NCI-H460 (cell line): ENCODE measurements at places on chromosomes 5 and 9. TPM values are rescaled to one million over a fixed set of nuclear protein-coding genes. Genes with fewer than 3 reads are reported as not detected.
A peak's percentile ranks its signal among the peaks of the same experiment; 100 is the strongest.

DNA sequence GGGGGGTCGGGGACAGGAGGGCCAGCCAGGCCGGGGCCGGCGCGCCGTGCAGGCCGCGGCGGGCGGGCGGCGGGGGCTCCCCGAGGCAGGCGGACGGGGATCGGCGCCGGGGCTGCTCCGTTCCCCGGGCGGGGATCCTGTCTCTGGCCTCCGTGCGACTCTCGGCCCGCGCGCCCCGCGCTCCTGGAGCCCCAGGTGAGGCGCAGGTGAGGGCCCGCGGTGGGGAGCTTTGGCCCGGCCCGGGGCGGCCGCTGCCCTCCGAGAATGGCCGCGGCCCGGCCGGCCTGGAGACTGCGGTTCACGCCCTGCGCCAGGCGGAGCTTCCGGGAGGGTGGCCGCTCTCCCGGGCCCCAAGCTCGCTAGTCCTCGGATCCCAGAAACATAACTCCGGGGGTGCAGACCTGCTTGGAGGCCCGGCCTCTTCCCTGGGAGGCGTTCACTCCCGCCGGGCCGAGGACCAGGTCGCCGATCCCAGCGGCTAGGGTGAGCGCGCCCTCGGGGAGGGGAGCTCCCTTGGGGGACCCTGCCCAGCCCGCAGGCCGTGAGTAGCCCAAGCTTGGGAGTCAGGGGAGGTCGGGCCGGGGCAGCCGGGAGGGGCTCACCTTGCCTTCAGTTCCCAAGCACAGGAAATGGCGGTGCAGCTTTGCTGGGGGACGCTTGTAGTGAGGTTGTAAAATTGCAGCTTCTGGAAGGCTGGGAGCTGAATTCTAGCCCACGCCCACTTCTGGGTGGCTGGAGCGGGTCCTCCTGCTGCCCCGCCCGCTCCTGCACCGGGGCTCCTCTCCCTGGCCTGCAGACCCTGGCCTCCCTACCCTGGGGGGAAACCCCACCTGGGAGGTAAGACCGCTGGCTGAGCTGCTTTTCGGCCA lies 723 bp downstream of the PPP1R26 start:
- DNase-seq = no peak

- peak; percentile 37 for DNase-seq
Measured at GRCh38 chr5:6576861-6577501, 55.9 kb downstream of the NSUN2 start.

DNA sequence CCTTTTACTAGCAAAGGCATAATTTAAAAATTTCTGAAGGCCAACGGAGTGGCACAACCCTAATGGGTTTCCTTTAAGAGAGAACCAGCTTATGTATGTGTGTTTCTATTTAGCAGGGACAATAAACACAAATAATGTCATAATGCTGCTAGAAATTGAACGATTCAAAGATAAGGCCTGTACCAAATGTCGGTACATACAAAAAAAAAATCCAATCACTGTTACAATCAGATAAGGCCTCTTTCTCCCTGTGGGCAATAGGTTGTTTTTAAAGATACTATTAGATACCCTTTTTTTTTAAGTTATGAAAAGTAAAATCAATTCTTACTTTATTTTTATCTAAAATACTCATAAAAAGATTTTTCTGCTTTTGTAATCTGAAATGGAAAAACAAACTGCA lies 821.0 kb downstream of the PRELID2 start:
- no peak for DNase-seq

The MTMR12 gene
- total RNA-seq = 20.3 and 21.6 TPM in 2 replicates

The ENHO gene
- total RNA-seq = not detected in 2 replicates

DNA sequence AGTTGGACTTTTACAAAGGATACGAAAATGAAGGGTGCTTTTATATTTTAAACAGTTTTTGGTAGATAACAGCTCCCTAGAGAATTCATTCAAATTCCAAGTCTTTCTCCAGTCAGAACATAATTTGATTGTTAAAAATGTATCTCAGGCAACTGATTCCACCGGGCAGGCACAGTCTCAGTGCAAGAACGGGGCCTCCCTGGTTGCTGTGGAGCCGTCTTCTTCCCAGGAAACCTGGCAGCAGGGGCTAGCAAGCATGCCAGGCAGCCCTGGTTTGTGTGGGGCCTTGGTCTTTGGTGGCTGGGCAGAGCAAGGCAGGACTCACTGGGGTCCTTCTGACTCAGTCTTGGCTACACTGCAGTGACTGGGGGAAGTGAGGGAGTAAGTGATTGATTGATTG lies 143.5 kb downstream of the NXNL2 start:
- DNase-seq = no peak

The WWC1 gene
- 19.0 and 21.0 TPM in 2 replicates for total RNA-seq

GRCh38 chr9:121285835-121286687 lies 18.1 kb downstream of the GSN start:
- DNase-seq = peak; percentile 38

GRCh38 chr5:9789777-9790176 lies 159.6 kb upstream of the TAS2R1 start:
- DNase-seq = no peak

DNA sequence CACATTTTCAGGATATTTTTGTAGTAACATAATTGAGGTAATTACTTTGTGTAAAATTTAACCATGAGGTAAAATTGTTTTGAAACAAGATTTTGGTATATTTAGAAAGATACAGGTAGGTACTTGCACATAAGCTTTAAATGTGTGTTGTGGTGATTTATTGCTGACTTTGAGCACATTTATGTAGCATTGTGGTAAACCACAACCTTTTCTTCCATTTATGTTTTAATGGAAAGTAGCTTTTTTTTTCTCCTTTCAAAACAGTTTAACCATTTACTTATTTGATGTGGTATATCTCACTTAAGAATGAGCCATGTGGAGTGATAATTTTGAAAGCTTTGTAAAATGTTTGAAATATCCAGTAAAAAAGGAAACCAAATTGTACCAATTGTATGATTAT lies 35.6 kb downstream of the FCHO2 start:
- no peak for DNase-seq

The SH3RF2 gene
- 8.4 and 10.6 TPM in 2 replicates for total RNA-seq

- DNase-seq = no peak
Measured at GRCh38 chr9:13750061-13750460, 470.6 kb upstream of the MPDZ start.

- no peak for DNase-seq
Measured at GRCh38 chr5:142836048-142836447, 65.9 kb downstream of the ARHGAP26 start.

The ADAMTS2 gene
- total RNA-seq = not detected in 2 replicates

DNA sequence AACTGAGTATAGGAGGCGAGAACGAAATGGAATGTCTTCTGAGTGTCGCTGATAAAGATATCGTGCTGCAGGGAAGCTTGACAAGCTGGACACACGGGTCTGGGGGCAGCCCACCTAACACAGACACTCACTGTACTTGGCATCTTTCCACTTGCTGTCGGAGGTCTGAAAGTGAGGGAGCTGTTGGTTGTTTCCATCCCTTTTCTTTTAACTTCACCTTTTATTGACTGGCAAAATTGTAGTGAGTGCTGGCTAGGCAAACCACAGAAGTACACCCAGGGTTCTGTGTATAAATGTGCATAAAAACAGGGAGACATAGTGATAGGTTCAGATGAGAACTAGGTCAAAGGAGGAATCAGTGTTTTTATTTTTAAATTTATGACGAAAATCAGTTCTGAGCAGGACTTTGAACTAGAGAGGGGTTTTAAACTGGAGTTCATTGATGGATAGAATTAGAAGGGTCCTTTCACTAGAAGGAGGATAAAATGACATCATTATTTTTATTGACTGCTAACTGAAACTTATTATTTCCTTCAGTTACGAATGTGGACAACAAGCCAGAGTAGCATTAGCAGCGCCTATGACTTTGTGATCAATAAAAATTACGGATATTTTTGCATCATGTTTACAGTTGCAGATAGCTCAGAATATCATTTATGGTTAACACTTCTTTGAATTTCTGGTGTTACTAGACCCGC lies 817 bp downstream of the GAPVD1 start:
- no peak for DNase-seq

DNA sequence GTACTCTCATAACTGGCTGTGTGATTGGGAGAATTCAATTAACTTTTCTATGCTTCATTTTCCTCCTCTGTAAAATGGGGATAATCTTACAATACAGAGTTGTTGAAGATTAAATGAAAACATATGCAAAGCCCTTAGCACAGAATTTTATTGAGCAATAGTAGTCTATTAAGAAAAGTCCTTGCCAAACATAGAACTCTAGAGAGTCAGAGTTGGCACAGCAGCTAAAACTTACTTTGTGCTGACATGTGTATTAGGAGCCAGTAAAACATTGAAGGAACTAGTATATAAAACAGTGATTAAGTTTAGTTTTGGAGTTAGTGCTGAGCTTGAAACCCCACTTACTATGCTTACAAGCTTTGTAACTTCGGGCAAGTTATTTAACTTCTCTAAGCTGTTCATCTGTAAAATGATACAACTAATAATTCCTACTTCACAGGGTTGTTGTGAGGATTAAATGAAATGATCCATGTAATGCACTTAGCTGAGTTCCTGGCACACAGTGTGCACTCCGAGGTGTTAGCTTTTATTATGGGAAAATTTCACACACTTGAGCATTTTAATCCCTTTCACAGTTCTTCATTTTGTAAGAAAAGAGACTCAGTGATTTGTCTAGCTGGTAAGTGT lies 20.0 kb upstream of the GRIN3A start:
- DNase-seq = no peak

- DNase-seq = peak; percentile 86
Measured at GRCh38 chr9:90433398-90433941, 209.2 kb downstream of the DIRAS2 start.

- no peak for DNase-seq
Measured at GRCh38 chr5:90477073-90477472, 2.4 kb downstream of the POLR3G start.

The ACSL6 gene
- total RNA-seq = 0.03 and 0.05 TPM in 2 replicates

DNA sequence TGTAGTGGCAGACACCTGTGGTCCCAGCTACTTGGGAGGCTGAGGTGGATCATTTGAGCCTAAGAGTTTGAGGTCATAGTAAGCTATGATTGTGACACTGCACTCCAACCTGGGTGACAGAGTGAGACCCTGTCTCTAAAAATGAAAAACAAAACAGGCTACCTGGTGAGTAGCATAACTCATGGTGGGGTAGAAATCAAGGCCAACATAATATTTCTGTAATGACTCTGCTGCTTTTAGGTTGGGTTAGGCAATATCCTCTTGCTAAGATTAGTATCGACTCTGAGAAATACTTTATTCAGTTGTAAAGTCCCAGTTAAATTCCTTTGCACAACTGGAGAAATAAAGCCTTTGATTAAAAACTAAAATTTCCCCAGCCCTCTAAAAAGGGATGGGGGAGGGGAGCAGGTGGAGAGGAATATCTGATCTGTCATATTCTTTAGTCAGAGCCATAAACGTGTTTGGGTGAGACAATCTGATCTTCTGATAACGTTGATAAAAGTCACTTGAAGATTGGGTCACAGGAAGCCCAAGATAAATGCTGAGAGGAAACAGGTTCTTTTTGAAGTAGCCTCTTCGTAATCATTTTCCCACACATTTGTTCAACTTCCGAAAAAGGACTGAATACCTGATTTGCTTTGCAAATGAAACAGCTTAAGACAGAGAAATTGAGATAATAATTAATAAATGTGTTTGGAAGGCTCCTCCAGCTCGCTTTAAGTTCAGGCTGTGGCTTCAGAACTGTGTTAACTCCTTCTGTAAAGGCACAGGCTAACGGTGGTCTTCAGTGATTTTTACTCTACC lies 14.9 kb downstream of the IL4 start:
- no peak for DNase-seq

The KCNN2 gene
- total RNA-seq = 0.23 TPM in 1 of 2 replicates, not detected in the other

DNA sequence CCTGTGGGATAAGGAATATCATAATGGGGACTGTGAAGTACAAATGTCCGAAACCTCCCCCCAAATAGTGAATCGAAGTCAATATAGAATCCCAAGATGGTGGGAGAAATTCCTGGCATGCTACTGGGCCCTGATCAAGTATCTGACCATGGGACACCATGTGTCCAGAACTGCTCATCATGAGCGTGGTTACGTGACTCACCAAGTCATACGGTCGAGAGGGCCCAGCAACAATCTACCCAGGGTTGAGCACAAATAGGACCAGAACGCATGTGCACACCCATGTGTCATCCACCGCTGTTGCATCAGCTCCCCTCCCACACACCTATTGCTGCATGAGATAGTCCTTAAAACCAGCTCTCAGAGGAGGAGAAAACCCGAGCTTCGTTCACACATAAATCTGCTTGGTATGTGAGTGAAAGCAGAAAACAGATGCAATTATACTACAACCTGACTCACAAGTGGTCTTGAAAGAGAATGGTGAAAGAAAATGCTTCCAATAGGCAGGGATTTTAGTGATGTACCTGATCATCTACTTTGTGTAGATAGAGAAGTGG lies 353.2 kb downstream of the CWC27 start:
- DNase-seq = no peak

The LHX2 gene
- 4.6 and 5.5 TPM in 2 replicates for total RNA-seq

DNA sequence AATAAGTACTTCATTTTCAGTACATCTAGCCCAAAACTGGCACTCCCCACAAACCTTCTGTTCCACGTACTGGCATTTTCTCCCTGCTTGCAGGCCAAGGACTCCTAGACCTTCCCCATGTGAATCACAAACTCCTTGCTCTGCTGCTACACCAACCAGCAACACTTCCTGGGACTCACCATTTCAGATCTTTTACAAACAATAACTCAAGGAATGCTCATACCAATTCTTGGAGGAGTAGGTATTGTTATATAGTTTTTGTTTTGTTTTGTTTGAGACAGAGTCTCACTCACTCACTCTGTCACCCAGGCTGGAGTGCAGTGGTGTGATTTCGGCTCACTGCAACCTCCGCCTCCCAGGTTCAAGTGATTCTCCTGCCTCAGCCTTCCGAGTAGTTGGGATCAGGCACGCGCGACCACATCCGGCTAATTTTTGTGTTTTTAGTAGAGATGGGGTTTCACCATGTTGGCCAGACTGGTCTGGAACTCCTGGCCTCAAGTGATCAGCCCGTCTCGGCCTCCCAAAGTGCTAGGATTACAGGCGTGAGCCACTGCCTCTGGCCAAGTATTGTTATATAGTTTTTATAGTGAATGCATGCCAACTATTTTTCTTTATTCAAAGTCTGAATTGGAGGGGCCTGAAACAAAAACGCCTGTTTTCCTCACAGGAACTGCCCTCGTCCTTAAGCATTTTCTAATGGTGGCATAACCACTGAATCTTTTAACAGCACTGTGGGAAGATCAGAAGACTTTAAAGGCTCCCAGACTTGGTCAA lies 210.8 kb downstream of the TSSK1B start:
- no peak for DNase-seq

DNA sequence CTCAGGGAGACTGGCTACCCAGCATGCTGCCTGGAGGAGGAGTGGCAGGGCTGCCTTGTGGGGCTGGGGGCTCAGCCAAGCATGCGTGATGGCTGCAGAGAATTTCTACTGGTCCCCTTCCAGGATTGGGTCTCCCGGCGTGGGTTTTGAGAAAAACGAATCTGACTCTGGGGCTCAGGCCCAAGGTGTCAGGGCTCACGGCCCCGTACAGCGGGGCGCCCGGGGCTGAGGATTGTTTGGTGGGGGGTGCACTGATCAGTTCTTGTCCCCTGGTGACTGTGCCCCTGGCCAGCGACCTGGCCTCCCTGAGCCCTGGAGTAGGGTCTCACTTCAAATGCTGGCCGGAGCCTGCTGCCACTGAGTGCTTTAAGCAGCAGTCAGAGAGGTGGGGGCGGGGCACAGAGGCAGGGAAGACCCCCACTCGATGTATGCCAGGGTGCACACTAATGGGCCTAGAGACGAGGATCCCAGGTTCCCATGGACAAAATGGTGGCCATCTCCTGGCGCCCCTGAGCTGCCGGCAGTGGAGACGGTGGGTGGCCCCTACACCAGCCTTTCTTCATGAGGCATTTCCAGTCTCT lies 45.5 kb upstream of the RNU6ATAC start:
- no peak for DNase-seq

The TICAM2 gene
- total RNA-seq = not detected in 2 replicates

GRCh38 chr5:124056326-124056990 lies 544.5 kb downstream of the CSNK1G3 start:
- no peak for DNase-seq
